ENCODE measurements at places on chromosomes 11 and 22.

GRCh38 chr22:42863349-42863961, 6.4 kb upstream of the ARFGAP3 start:
- DNase-seq = no peak

DNA sequence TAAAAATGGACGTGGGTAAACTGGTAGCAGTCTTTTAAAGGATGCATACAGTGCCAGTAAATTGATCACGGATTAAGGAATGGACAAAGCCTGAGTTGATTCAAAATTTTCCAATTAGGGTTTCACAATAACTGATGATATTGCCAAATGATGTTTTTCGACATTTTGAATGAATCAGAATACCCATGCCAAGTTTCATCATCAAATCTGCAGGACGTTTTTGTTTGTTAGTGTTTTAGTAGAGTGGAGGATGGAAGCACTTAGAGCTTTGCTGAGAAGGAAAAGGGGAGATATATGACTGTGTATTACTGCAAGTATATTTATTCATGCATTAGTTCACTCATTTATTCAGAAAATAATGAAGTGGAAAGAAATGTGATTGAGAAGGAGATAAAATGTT, 78.3 kb downstream of the SLC17A6 start:
- no peak for DNase-seq

DNA sequence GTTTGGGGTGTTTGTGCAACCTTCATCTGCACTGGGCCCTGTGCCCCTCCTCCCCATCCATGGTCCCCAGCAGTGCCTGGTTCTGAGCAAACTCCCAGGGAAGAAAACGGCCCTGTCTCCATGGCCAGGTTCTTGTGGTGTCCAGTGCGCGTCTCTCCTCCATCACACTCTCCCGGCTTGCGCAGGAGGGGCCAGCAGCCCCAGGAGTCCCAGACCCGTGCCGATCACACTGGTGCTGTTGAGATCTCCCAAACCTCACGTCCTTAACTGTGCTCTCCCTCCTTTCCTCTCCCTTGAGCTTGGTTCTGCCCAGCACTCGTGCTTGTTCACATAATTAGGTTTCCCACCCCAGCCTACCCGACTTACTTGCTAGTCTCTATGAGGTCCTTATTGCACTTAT, 10.9 kb upstream of the GRK2 start:
- no peak for DNase-seq

- DNase-seq = no peak
Measured at GRCh38 chr11:2930704-2931419, 1.6 kb upstream of the PHLDA2 start.

- no peak for DNase-seq
Measured at GRCh38 chr11:104772806-104773241, 125.4 kb downstream of the CASP12 start.

- no peak for DNase-seq
Measured at GRCh38 chr11:16876837-16877236, 137.4 kb downstream of the PLEKHA7 start.

DNA sequence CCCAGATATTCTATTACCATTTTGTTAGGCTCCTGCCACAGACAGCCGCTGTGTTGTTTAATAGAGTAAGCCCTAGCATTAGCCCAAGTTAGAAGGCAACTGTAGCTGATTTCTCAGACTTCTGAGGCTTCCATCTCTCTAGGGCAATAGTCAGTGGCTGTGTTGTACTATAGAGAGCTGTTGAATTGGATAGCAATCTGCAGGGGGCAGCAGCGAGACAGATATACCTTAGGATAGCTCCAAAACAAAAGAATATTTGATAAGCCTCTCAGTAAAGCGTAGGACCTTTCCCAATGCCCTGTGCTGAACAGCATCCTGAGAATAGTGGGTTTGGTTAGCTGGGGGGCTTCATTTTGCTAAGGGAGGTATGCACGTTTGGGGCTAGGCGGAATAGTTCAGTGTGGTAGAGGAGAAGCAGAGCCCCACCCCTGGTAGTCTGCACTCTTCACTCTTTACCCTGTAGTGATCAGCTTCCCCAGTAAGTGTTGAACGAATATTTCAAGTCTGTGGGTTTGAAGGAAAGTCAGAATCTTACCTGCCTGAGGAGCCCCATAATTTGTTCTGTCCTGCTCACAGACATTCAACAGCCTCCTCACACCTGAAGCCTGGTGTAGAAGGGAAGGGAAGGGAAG, 515.1 kb downstream of the INSC start:
- no peak for DNase-seq

- no peak for DNase-seq
Measured at GRCh38 chr11:8201644-8202365, 33.0 kb upstream of the RIC3 start.

DNA sequence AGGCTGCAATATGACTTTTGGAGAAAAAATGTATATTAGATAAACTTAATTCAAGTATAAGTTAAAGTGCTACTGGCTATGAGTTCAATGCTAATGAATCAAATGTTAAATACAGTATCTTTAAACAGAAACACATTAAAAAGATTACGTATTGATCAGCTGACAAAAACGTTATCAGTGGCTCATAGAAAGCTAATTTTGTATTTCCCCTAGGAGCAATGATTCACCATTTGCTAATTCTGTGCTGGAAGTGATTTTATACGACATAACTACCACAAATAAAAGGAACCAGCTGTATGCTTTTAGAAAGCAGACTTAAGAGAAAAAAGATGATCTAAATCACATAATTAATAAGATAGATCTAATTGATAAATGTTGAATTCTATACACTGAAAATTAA, 43.6 kb downstream of the MRE11 start:
- no peak for DNase-seq

- DNase-seq = no peak
Measured at GRCh38 chr11:16167706-16168487, 188.4 kb downstream of the SOX6 start.

DNA sequence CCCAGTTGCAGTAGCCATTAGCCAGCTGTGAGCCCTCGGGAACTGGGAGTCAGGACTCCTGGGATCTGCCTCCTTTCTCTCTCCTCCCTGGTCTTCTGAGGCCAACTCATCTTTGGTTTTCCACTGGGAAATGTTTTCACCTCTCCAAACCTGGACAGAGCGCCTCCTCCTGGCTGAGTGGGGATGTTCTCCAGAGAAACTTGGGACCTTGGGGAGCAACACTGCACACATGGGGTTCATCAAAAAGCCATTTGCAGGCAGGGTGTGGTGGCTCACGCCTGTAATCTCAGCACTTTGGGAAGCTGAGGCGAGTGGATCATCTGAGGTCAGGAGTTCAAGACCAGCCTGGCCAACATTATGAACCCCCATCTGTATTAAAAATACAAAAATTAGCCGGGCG, 145.4 kb downstream of the NECTIN1 start:
- DNase-seq = no peak

GRCh38 chr11:68546555-68546954, 86.0 kb downstream of the PPP6R3 start:
- no peak for DNase-seq

DNA sequence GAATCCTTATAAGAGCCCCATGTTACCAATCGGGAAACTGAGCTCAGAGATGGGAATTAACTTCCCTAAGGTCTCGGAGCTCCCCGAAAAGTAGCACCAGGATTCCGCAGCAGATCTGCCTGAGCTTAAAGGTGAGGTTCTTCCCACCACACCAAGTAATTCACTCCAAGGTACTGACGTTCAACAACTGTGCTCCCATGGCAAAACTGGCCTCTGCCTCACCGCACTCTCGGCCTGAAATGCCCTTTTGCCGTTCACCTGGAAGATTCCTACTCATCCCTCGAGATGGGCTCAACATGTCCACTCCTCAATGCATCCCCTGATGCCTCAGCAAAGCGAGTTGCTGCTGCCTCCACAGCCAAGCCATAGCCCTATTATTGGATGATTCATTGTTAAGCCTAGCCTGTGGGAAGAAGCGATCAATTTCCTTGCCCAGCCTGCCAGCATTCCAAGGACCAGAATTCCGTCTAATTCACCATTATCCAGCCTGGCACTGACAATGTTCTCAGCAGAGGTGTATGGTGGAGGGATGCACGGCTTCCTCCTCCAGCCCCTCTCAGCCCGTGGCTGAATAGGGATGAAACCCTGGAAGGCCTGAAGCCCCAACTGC, 4.2 kb downstream of the PLAAT3 start:
- no peak for DNase-seq

GRCh38 chr11:57641011-57641807, 8.5 kb downstream of the YPEL4 start:
- no peak for DNase-seq

- DNase-seq = no peak
Measured at GRCh38 chr11:107821199-107821927, 37.2 kb downstream of the SLC35F2 start.

DNA sequence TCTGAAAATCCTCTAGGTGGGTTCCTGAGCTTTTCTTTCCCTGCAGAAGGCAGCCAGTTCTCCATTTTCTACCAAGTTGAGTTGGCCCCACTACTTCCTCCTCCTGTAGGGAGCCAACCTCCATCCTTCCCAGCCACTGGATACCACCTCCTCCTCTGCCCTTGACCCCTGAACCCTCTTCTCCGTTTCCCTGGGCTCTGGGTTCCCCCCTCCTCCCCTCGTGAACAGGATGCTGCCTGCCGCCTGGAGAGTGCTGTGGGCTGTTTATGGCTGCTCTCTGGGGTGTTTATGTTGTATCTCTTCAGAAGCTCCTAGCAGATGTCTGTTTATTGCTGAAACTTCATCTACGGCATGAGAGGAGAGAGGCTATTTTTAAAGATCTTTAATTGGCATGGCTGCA, 8.6 kb downstream of the MICAL2 start:
- no peak for DNase-seq

DNA sequence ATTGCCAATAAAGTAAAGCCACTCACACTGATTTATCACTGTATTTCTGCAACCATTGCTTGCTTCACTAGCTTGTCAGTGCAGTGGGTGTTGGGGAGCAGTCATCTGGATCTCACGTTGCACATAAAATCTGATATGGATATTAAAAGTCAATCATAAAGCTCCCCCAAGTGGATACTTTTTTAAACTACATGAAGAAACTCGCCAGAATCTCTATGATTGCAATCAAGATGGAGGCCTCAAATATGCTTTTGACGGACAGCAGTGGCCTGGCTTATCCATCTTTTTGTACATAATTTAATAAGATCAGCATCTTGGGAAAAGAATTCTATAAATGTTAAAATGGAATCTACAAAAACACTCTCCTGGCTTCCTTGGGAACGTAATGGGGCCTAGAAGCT, 137.7 kb downstream of the WT1 start:
- DNase-seq = no peak

GRCh38 chr11:111540114-111540936, at the start of gene LAYN:
Gene LAYN (plus strand): TSS chr11:111540720. CDS start chr11:111540844, 124 bp downstream.
- DNase-seq = no peak

GRCh38 chr22:31620756-31621480, 41.1 kb downstream of the PISD start:
- DNase-seq = no peak

DNA sequence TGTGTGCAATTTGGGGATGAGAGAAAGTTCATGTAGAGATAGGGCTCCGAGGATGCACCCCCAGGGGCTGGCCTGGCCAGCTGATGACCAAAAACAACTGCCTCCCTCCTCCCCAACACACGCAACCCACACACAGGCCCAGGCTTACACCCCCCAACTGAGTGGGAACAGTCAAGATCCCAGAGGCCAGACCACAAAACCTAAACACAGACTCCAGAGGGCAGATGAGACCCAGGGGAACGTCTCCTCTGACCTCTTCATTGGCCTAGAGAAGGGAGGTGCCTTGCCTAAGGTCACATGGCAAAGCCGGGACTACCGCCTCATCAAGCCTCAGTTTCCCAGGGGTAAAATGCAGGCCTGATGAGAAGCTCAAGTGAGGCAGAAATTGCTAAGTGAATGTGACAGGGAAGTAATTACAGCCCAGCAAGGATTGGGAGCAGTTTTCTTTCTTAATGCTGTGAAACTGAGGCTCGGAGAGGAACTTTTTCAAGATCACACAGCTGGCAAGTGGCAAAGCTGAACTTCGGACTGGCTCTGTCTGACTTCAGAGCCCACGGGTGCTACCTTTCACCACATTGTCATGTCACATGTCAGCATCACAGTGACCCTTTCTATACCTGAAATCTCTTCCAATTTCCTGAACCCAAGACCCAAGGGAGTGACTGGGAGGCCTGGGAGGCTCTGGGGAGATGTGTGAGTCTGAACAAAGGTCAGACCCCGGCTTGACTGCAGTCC, 69.9 kb upstream of the WNT11 start:
- no peak for DNase-seq

GRCh38 chr11:78672850-78673620, 98.4 kb upstream of the NARS2 start:
- no peak for DNase-seq
